ENCODE measurements at places on chromosomes 7 and 10. TPM values are rescaled to one million over a fixed set of nuclear protein-coding genes. Genes with fewer than 3 reads are reported as not detected.

Gene EN2
- total RNA-seq, result not detected

DNA sequence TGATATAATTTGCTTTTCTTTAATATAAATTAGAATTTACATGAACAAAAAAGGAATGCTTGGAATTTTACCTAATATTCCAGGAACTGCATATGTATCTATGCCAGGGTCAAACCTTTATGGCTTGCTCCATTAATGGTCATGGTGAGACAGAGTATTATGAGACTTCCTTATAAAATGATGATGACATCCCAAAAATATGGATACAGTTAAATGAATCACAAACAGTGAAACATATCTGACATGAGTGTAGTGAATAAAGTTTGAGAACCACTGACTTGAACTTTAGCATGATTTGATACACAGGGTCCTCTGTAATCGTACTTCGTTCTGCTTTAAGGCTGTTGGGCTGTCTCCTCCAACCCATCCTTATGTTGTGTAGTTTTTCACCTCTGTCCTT, 51.8 kb downstream of the MARCHF5 start:
- H3K36me3 ChIP-seq, result no peaks in the 10 kb centered on the region
- H3K27ac ChIP-seq, result no peak overlapping the region

DNA sequence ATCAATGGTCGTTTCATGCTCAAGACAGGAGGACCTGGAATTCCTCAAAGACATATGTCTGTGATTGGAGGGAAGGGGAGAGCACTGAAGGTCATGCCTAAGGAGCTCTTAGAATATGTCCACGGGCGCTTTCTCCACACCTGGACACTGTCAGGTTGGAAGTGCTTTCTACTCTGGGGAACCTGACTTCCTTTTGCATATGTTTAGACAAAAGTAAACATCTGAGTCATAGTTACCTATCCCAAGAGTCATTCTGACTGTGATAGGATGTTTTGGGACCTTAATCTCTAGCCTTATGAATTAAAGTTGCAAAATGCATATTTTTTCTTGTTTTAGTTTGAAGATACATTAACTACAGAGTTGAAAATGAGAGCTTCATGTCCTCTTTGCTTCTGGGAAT, 251.7 kb downstream of the KLF6 start:
- H3K27me3 ChIP-seq, result no peaks in the 10 kb centered on the region
- no peak overlapping the region for H3K4me3 ChIP-seq
- no peaks in the 10 kb centered on the region for H3K4me1 ChIP-seq
- no peak overlapping the region for H3K27ac ChIP-seq
- no peaks in the 10 kb centered on the region for H3K36me3 ChIP-seq
- DNase-seq, result no peak

DNA sequence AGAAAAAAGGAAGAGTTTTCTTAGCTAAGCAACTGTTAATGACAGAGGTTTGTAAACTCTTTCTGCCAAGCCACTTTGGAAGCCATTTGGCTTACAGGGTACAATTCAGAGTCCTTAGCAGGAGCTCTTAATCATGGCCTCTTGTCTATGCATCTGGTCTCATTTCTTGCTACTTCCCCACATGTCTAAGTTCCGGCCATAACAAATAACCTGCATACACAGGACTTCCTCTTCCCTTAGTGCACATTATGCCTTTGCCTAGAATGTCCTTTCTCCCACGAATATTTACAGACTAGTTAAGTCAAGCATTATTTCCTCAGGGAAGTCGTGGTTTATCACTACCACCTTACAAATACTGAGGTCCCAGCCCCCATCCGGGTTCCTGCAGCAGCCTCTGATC, 8.6 kb upstream of the UPF2 start:
- H3K4me1 ChIP-seq, result no peaks in the 10 kb centered on the region
- no peaks in the 10 kb centered on the region for H3K27me3 ChIP-seq
- H3K36me3 ChIP-seq, result no peaks in the 10 kb centered on the region
